Endothelial cell (in vitro differentiated cells): ENCODE measurements at places on chromosomes 3 and 15. TPM values are rescaled to one million over a fixed set of nuclear protein-coding genes. Genes with fewer than 3 reads are reported as not detected.

DNA sequence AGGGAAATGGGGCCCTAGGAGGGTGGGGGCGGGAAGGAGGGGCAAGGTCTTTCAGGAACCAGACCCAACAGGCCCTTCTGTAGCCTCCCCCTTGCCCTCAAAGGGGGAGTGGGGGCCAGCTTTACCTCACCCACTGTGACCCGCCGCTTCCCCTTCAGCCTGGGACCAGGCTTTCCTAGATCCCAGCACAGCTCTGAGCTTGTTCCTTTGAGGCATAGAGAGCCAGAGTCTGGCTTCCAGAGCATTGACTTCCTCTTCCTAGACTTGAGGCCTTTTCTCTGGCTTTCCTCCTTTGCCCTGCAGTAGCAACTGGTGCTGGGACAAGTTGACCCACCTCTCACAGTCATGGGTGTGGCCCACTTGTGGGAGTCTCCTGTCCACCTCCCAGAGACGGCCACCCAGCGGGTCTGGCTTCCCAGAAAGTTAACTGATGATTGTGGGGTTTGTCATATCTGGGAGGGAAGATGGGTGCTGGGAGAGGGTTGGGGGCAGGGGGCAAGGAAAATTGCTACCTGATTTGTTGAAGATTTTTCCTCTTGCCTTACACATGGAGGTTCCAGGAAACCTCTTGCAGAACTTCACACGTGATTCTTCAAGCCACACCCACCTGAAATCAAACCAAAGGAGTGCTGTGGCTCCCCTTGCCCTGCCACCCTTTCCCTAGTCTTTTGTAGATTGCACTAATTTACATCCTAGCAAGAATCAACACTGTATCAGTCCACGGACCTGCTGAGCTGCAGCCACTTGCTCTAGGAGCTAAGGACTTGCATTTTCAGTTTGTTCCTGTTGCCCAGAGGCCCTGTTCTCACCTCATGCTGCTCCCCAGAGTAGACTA, 4.1 kb upstream of the CHST14 start:
- H3K4me1 ChIP-seq: peaks cover 5% of the 10 kb centered on the region
- H3K36me3 ChIP-seq: peaks cover 5% of the 10 kb centered on the region
- peak overlapping the region; percentile 36 for H3K27ac ChIP-seq
- no peak overlapping the region for H3K4me3 ChIP-seq
- H3K27me3 ChIP-seq: peaks cover 12% of the 10 kb centered on the region

OCA2 gene
- not detected for total RNA-seq

DNA sequence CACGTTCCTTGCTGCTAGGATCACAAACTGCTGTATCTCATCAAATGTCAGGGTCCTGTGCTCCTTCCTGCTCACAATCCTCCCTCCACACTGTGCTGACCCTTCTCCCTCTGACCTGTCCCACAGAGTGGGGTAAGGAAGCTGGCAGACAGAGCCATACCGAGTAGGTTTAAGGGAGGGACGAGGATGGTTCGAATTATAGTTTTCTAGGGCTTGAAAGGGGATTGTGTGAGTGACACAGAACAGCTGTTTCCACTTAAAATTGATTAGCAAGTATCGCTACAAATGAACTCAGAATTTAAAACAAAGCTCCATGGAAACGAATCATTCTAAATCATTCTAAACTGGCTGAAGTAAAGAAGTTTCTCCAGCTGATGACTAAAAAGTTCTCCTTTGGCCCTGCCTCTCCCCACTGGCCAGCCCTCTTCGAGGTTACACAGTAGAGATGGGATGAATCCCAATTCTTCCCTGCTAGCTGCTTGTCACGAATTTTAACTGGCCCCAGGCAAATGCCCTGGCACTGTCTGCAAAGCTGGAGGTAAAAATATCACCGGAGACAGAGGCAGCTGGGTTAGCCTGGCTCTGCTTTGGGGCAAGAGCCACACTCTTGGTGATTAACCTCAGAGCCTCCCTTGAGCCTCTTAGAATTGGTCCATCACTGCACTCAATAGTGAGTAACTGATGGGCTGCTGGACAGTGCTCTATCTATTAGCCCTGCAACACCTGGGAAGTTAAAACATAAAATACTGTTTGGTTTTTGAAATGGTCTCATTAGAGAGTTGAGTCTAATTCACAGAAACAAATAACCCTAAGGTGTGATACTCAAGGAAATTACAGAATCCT, 194.9 kb downstream of the CHST2 start:
- DNase-seq: no peak
- no peak overlapping the region for H3K27ac ChIP-seq
- H3K4me1 ChIP-seq: peaks cover 4% of the 10 kb centered on the region
- no peaks in the 10 kb centered on the region for H3K36me3 ChIP-seq

GRCh38 chr3:46001178-46001577, 5.6 kb upstream of the FYCO1 start:
- H3K4me3 ChIP-seq: no peak overlapping the region
- peaks cover 8% of the 10 kb centered on the region for H3K4me1 ChIP-seq
- no peak for DNase-seq
- H3K36me3 ChIP-seq: no peaks in the 10 kb centered on the region
- peaks cover 3% of the 10 kb centered on the region for H3K27me3 ChIP-seq

- peaks cover 59% of the 10 kb centered on the region for H3K4me1 ChIP-seq
- no peak overlapping the region for H3K4me3 ChIP-seq
- no peak for DNase-seq
- peaks cover 33% of the 10 kb centered on the region for H3K36me3 ChIP-seq
- peak overlapping the region; percentile 11 for H3K27ac ChIP-seq
These were observed 92.8 kb downstream of the FNDC3B start for GRCh38 chr3:172132159-172132586.

GRCh38 chr3:29538610-29538958, 257.7 kb downstream of the RBMS3 start:
- H3K4me1 ChIP-seq: peaks cover 7% of the 10 kb centered on the region
- peak overlapping the region; percentile 22 for H3K27ac ChIP-seq
- no peaks in the 10 kb centered on the region for H3K27me3 ChIP-seq
- no peak overlapping the region for H3K4me3 ChIP-seq
- no peak for DNase-seq

- DNase-seq: no peak
- H3K36me3 ChIP-seq: no peaks in the 10 kb centered on the region
- H3K4me1 ChIP-seq: peaks cover 8% of the 10 kb centered on the region
- peaks cover 2% of the 10 kb centered on the region for H3K27me3 ChIP-seq
- no peak overlapping the region for H3K4me3 ChIP-seq
These were observed 9.9 kb downstream of the CRABP1 start for GRCh38 chr15:78350058-78350457.

- no peak overlapping the region for H3K27ac ChIP-seq
- no peak overlapping the region for H3K4me3 ChIP-seq
- H3K27me3 ChIP-seq: no peaks in the 10 kb centered on the region
- H3K4me1 ChIP-seq: no peaks in the 10 kb centered on the region
These were observed 57.9 kb downstream of the BTD start for GRCh38 chr3:15659254-15659975.

DNA sequence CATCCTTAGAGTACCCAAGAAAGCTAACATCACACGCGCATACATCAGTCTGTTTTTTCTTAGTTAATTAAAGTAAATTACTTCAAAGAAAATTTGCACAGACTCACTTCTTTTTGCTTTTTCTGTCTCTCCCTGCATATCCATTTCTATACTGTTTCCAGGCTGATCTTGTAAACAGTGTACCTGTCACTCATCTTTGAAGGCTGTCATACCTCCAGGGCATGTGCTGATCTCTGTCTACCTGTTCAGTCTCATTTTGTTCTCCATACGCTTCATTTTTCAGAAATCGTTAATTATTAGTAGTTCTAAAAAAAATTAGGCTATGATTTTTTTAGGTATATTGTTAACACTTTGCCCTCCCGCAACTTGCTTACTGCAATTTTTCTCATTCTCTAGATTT, 313.9 kb upstream of the ROBO2 start:
- DNase-seq: no peak
- no peaks in the 10 kb centered on the region for H3K4me1 ChIP-seq
- no peak overlapping the region for H3K27ac ChIP-seq
- no peaks in the 10 kb centered on the region for H3K27me3 ChIP-seq
- no peak overlapping the region for H3K4me3 ChIP-seq

CCR8 gene
- not detected for total RNA-seq

ABI3BP gene
- total RNA-seq: 0.26 TPM

- H3K27me3 ChIP-seq: peaks cover 7% of the 10 kb centered on the region
- no peak overlapping the region for H3K4me3 ChIP-seq
- peak; percentile 77 for DNase-seq
- H3K4me1 ChIP-seq: no peaks in the 10 kb centered on the region
- H3K36me3 ChIP-seq: no peaks in the 10 kb centered on the region
These were observed 46.0 kb downstream of the ALDH1L1 start for GRCh38 chr3:126134219-126134975.

OR5K2 gene
- not detected for total RNA-seq

GRCh38 chr15:79089890-79090486, 592 bp downstream of the RASGRF1 start:
- no peak overlapping the region for H3K27ac ChIP-seq
- DNase-seq: no peak
- no peaks in the 10 kb centered on the region for H3K36me3 ChIP-seq

GRCh38 chr15:90451053-90451850, 63.2 kb downstream of the IQGAP1 start:
- no peak overlapping the region for H3K4me3 ChIP-seq
- no peaks in the 10 kb centered on the region for H3K4me1 ChIP-seq
- no peak overlapping the region for H3K27ac ChIP-seq
- DNase-seq: no peak
- H3K27me3 ChIP-seq: peaks cover 4% of the 10 kb centered on the region
- peaks cover 36% of the 10 kb centered on the region for H3K36me3 ChIP-seq

DNA sequence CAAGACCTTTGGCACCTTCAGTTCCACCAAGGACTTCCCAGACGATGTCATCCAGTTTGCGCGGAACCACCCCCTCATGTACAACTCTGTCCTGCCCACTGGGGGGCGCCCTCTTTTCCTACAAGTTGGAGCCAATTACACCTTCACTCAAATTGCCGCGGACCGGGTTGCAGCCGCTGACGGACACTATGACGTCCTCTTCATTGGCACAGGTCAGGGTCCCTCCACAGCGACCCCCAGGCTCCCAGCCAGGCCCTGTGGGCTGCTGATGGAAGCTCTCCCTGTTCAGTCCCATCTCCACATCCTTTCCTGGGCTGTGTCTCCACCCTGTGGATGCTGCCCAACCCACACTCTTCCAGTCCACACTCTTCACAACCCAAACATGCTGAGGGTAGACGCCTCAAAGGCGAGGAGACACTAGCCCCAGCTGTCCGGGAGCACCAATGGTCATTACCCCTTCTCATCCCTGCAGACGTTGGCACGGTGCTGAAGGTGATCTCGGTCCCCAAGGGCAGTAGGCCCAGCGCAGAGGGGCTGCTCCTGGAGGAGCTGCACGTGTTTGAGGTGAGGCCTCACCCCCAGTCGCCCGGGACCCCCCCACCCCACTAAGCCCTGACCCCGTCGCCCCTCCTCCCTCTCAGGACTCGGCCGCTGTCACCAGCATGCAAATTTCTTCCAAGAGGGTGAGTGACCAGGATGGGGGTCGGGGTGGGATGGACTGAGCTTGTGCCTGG, 4.3 kb upstream of the LSMEM2 start:
- H3K36me3 ChIP-seq: no peaks in the 10 kb centered on the region
- H3K4me3 ChIP-seq: peak overlapping the region; percentile 56
- H3K4me1 ChIP-seq: peaks cover 16% of the 10 kb centered on the region
- H3K27ac ChIP-seq: peak overlapping the region; percentile 52
- peak; percentile 74 for DNase-seq

DNA sequence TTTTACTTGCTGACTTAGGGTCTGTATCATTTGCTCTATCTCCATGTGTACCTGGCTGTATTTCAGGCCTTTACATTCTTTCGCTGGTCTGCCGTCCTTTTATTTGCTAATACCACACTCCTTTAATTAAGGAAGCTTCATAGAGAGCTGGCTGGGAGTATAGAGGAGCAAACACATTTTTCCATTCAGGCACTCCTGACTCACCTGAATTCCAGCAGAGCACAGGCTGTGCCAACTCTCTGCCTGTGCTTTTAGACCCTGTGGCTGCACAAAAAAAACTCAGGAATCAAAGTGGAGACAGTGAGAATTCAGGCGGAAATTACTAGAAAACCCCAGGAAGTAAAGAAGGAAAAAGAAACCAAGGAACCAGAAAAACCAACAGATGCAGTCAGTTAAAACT, 29.0 kb upstream of the ATP10A start:
- no peaks in the 10 kb centered on the region for H3K27me3 ChIP-seq
- H3K27ac ChIP-seq: no peak overlapping the region
- no peaks in the 10 kb centered on the region for H3K36me3 ChIP-seq
- DNase-seq: no peak

GRCh38 chr15:79430901-79431635, 1.1 kb upstream of the MINAR1 start:
- no peaks in the 10 kb centered on the region for H3K36me3 ChIP-seq
- H3K4me3 ChIP-seq: peak overlapping the region; percentile 92
- peaks cover 29% of the 10 kb centered on the region for H3K4me1 ChIP-seq
- DNase-seq: no peak

PLCH1 gene
- 20.9 TPM for total RNA-seq

- peaks cover 5% of the 10 kb centered on the region for H3K4me1 ChIP-seq
- H3K36me3 ChIP-seq: no peaks in the 10 kb centered on the region
- no peak overlapping the region for H3K27ac ChIP-seq
- no peak overlapping the region for H3K4me3 ChIP-seq
These were observed 66.8 kb upstream of the PCSK6 start for GRCh38 chr15:101556273-101556672.

IL17RE gene
- total RNA-seq: 0.74 TPM
